ENCODE measurements at places on chromosomes 16 and 17.

GRCh38 chr17:65674246-65675045 lies 113.0 kb upstream of the AXIN2 start:
- DNase-seq = no peak

DNA sequence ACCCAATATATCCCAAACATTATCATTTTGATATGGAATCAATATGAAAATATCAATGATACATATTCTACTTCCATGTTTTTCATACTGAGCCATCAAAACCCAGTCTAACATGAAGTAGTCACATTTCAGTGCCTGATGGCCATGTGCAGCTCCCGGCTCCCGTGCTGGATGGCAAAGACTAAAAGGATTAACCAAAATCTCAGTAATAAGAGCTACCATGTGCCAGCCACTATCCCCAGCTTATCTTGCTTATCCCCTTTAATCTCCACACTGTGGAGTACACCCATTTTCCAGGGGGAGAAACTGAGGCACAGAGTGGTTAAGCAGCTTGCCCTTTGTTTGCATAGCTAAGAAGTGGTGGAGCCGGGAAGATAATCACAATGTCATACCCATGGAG lies 9.2 kb downstream of the CD300LG start:
- DNase-seq = no peak

DNA sequence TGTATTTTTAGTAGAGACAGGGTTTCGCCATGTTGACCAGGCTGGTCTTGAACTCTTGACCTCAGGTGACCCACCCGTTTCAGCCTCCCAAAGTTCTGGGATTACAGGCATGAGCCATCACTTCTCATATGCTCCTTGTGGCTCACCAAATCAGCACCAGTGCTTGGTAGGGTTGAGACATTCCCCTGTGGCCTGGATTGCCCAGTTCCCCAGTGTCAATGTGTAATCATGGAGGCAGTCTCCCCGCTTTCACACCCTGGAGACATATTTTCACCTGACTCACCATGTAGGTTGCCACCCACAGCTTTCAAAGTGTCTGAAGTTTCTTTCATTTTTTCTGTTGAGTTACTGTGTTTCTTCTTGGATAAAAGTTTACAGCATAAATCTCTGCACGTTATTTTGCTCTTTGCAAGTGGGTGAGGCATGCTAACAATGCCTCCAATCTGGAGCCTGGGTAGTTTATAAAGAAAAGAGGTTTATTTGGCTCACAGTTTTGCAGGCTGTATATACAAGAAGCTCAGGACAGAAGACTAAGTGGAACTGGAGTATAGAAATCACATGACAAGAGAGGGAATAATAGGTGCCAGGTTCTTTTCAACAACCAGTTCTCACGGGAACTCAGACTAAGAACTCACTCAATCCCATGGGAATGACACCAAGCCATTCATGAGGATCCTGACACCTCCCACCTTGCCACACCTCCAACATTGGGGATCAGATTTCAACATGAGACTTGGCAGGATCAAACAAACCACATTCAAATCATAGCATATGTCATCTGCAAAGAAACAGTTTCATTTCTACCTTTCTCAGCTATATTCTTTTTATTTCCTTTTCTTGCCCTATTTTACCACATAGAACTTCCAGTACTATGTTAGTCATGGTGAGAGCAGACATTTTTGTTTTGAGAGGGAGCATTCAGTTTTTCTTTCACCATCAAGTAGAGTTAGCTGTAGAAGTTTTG lies 113.2 kb downstream of the PHKB start:
- DNase-seq = no peak

DNA sequence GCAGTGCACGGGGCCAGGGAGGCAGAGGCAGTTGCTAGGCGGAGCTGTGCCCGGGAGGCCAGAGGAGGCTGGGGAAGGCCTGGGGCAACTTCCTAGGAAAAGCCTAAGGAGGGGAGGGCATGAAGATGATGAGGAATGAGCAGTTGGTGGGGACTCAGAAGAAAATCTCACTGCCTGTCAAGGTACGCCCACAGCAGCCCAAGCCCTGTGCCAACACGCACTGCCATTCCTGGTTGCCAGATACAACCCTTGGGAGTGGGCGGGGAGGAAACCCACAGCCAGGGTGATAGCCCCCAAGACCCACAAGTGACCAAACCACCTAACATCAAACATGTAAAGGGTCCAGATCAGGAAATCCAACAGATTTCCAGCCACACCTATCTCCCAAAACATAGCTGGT lies 36.2 kb downstream of the SMPD3 start:
- DNase-seq = no peak

- no peak for DNase-seq
Measured at GRCh38 chr17:43018932-43019331, 3.3 kb downstream of the VAT1 start.

DNA sequence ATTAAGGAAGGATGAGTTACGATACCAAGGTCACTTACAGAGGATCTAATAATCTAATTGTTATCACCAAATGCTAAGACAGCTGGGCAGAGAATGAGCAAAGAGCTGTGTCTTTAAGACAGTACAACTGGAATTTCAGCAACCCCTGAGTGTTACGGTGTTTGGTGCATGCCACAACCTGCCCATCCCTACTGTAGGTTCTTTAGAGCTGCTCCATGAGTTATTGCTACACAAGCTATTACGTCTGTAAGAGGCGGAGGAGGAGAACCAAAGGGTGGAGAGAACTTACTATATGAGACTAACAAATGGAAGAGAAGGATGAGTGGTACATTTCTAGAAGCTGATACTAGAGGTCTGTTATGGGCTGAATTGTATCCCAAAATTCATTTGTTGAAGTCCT lies 14.2 kb upstream of the C17orf78 start:
- DNase-seq = no peak

DNA sequence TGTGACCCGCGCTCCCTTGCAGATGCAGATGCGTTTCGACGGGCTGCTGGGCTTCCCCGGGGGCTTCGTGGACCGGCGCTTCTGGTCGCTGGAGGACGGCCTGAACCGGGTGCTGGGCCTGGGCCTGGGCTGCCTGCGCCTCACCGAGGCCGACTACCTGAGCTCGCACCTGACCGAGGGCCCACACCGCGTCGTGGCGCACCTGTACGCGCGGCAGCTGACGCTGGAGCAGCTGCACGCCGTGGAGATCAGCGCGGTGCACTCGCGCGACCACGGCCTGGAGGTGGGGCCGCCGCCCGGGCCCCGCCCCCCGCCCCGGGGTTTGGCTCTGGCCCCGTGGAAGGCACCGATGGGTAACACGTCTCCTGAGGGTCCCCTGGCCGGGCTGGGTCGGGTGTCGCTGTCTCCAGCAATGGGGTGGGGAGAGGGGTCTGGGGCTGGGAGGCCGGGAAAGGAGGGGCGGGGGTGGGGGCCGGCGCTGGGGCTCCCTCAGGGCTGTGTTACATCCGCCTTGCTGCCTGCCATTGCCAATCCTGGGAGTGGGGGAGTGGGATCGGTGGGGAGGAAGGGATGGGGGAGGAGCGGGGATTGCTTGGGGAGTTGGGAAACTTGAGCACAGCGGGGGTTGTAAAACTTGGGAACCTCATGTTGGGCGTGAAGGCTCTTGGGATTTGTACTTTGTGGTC lies 737 bp downstream of the NUDT16L1 start:
- no peak for DNase-seq

GRCh38 chr16:20675488-20676267 lies 21.8 kb downstream of the ACSM1 start:
- DNase-seq = peak; percentile 41

- DNase-seq = no peak
Measured at GRCh38 chr17:13601322-13601775, 380 bp downstream of the HS3ST3A1 start.

GRCh38 chr16:22788193-22788530 lies 25.8 kb upstream of the HS3ST2 start:
- DNase-seq = no peak

DNA sequence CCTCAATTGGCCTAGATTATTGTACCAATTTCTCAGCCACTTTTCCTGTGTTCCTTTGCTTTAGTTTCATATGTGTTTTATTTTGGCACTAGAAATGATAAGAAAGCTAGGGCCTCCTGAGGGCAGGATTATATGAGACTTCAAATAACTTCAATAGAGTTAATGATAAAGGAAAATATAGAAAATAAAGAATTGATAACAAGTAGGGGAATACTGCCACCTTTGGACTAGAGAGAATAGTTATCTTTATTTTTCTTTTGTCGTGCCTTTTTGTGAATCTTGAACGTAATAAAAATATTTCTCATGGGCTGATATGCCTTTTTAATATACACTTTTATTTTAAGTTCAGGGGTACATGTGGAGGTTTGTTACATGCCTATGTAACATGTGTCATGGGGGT lies 29.3 kb upstream of the RBL2 start:
- no peak for DNase-seq

DNA sequence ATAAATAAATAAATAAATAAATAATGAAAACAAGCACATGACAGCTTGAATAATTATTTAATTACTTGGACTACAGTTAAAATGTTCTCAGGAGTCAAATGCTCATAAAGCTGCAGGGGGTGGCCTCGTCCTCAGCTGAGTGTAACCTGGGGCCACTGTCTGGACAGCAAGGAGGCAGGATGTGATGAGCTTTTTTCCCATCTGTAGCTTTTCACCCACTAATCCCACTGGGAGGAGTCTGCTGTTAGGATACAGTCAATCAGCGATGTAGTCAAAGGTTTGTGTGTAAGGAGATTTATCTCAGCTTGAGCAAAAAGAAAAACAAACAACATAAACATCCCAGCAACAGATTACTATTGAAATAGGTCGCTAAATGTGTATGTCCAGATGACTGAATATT lies 22.5 kb downstream of the ZCCHC14 start:
- DNase-seq = peak; percentile 30

DNA sequence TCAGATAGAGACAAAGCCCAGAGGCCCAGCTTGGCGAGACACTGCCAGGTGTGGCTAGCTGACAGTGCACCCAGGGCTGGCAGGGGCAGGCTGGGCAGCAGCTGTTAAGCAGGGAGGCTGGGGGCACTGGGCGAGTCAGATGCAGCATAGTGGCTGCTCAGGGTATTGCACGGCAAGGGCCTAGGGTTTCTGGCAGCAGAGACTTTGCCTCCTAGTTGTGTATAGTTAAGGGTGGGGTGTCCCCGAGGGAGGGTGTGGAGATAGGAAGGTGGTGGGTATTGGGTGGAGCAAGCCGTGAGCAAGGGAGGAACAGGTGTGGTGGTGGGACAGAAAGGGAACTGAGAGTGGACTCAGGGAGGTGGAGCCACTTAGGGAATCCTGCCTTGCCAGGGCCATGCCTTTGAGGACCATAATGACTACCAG lies 66.0 kb downstream of the SMPD3 start:
- no peak for DNase-seq

- no peak for DNase-seq
Measured at GRCh38 chr16:30096862-30097563, 1.0 kb upstream of the YPEL3 start.

GRCh38 chr16:555528-556473 lies 4.4 kb upstream of the PRR35 start:
- DNase-seq = no peak

DNA sequence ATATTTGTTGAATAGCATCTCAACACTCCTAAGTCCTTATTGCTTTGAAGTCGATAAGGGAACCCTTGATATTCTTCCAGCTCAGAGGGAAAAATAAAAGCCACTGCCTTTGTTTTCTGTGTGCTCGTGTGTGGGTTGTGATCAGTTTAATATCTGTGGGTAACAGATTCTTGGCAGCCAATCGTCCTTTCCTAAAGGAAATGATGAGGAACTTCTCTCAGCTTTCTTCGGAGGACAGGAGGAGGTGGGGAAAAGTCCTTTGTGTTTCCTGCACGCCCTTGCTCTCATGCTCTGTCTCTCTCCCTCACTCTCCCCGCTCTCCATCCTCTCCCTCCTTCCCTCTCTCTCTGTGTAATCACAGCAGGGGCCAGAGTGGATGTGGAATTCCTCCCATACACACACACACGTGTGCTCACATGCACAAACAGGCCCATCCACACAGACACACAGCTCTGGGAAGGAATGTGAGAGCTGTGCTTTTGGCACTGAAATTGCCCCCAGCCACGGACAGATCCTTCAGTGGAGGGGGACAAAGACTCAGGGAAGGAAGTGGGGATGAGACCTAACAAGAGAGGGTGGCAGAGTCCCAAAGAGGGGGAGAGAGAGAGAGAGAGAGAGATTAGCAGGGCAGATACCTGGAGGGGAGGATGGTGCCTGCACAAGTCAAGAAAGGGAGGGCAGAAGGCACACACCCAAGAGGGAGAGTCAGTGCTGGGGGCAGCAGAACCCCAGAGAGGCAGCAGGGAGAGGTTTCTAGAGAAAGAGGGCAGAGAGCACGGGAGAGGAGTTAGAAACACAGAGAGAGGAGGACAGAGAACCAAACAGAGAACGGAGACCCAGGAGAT lies 83.5 kb upstream of the PLCG2 start:
- no peak for DNase-seq

GRCh38 chr17:75191584-75191983 lies 8.8 kb upstream of the SUMO2 start:
- no peak for DNase-seq

GRCh38 chr17:13540546-13540945 lies 61.2 kb downstream of the HS3ST3A1 start:
- no peak for DNase-seq

DNA sequence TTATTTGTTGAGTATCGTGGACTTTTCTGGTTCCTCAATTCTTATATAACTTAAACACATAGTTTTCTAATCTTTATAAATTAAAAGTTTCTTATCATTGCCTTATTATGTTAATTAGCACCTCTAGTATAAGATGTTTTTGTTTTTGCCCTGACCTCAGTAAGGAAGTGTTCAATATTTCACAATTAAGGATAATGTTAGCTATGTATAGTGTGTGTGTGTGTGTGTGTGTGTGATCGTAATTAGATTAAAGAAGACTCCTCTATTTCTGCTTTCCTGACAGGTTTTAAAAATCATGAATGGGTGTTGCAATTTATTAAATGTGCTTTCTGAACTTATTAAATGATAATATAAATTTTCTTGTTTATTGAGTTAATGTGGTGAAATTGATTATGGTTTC lies 12.0 kb downstream of the IL21R start:
- no peak for DNase-seq

- DNase-seq = no peak
Measured at GRCh38 chr16:48300391-48300856, 53.1 kb upstream of the ABCC11 start.

GRCh38 chr16:64778777-64779176 lies 343.1 kb downstream of the CDH11 start:
- DNase-seq = no peak

DNA sequence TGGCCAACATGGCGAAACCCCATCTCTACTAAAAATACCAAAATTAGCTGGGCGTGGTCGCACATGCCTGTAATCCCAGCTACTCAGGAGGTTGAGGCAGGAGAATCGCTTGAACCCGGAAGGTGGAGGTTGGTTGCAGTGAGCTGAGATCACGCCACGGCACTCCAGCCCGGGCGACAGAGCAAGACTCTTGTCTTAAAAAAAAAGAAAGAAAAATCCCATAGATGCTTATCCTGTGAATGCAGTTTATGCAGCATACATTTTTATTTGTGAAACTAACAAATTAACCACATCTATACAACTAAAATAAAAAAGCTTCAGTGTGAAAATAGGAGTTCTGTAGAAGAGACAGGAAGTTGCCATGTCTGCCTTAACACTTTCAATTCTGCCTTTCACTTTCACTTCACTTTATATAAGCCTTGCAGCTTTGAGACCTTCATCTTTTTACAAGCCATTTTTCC lies 7.1 kb downstream of the IGSF6 start:
- no peak for DNase-seq
